Posterior cingulate gyrus (tissue), 11 donors: ENCODE measurements at places on chromosomes 3 and 15.

- DNase-seq: no peak
Measured at GRCh38 chr3:149771652-149772271, 19.5 kb upstream of the COMMD2 start.

- no peak for DNase-seq
Measured at GRCh38 chr3:1374471-1374870, 281.6 kb downstream of the CNTN6 start.

DNA sequence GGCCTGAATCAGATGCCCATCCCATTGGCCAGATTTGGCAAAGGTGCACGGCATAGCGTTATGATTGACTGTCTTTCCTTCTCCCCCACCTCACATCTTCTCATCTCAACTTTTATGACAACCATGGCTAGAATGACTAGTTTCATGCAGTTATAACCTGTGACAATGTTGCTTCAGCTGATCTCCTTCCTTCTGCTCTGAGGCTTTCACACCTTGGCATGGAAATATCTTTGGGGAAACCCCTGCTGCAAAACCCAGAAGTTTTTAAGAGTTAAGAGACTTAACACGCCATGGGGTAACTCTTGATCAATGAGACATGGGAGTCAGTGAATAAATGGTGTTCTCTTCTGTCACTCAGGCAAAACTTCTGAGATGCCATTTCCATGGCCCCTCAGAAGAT is 290.7 kb upstream of the MDFIC2 start:
- DNase-seq: no peak

DNA sequence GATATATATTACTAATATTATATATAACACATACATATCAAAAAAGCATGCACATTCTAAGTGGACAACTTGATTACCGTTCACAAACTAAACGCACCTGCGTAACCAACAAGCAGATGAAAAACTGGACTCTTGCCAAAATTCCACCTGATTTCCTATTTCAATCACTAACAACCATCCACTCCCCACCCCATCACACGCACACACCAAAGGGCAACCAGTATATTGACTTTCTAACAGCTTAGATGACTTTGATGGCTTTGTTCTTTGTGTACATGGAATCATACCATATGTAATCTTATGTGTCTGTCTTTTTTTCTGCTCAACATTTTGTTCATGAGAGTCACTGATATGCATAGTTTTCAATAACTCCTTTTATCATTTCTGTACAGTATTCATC is 496.8 kb upstream of the ARRDC4 start:
- no peak for DNase-seq

DNA sequence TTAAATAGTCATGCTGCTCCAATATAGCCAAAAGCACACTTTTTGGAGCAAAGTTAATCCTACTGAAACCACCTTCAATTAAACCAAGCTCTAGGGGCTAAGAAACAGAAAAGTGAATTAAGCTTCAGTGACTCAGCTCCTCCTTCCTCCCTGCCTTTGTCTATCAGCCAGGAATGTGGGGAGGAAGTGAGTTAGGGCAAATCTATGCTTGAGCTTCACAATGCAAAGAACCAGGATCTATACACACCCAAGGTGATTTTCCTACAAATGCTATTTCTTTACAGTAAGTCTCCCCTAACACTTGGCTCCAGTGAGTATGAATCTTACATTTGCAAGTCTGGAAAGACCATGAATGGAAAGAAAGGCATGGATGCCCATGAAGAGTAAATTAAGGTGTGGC is 212.1 kb downstream of the P3H2 start:
- no peak for DNase-seq

DNA sequence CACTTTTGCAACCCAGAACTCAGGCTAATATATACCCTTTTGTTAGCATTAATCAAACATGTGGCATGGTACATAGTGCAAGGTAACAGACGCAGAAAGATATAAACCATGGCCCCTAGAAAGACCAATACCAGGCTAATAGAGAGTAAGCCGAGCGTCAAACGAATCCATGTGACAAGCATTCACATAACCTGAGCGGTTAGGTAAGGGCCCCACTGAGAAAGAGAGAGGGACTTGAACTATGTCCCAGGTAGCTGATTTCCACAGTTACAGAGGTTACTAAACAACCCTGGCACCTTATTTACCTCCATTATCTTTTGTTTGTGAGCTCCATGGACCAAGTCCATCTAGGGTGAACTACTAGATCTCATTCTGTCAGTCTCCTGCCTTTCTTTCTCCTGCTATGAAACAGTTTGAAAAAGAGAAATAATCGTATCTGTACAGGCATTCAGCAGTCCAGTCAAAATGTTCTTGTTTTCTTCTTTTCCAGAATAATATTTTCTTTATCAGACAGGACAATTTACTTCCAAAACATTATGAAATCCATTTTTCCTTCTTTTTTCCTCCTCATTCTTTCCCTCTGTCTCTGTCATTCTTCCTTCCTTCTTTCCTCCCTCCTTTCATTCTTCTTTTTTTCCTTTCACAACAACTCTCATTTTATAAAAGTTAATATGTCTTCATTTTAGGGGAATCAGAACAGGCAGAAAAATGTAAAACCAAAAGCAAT is 30.5 kb upstream of the TNFSF10 start:
- DNase-seq: no peak

DNA sequence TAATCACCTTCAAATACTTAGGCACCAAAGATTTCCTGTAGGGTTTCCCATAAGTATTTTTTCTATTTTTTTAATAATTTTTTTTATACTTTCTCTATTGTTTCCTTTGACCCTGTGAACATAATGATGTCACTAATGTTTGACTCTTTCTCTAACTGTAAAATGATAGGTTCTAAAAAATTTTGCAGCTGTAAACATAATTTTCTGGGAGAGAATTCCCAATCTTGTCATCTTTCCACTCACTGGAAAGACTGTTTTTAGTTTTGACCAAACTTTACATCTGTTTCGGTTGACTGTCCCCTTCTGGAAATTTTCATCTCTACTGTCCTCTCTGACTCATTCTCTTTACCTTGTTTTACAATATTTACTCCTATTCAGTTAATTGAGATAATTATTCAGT is 5.5 kb upstream of the EPHA3 start:
- DNase-seq: no peak

DNA sequence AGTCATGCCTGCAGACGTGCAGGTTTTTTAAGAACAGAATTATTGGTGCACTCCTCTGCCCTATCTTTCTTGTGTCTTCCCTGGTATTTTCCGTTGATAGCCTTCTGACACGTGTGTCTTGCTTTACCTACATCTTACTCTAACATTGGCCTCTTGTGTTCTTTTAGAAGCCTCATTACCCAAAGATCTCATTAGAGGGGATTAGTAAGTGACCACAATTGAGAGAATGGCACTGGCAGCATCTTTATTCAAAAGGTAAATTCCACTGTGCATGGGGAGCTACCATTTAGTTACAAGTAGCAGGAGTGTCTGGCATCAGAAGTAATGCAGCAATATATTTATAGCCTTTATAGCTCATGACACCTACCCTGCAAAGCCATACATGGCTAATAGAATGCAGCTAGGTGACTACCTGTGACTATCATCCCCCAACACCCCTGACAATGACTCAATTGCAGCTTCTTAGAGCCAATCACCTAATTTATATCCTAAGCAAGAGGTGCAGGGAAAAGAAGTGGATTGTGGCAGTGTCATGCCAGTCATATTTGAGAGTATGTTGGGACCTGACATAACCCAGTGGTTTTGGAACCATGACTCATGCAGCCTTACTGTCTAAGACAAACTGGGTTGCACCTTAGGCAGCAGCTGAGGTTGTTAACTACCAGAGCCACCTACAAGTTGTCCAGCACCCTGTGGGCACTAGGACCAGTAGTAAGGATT is 164.8 kb downstream of the GRM7 start:
- no peak for DNase-seq

DNA sequence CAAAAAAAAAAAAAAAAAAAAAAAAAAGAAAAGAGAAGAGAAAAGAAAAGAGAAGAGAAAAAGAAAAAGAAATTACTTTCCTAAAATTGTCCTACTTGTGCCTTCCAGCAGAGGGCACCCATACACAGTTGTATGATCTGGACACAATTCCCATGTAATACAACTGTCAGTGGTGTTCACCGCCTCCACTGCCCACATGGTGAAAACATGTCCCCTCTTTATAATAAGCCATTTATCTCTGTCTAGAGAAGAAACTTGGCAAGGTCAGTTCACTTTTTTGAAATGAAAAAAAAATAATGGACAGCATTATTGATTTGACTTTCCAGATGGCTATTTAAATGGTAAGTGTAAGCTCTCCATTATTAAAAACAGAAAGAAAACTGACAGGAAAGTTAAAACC is 459.4 kb downstream of the GBE1 start:
- no peak for DNase-seq
